ENCODE measurements at places on chromosomes 13 and 19.
A peak's percentile ranks its signal among the peaks of the same experiment; 100 is the strongest.

DNA sequence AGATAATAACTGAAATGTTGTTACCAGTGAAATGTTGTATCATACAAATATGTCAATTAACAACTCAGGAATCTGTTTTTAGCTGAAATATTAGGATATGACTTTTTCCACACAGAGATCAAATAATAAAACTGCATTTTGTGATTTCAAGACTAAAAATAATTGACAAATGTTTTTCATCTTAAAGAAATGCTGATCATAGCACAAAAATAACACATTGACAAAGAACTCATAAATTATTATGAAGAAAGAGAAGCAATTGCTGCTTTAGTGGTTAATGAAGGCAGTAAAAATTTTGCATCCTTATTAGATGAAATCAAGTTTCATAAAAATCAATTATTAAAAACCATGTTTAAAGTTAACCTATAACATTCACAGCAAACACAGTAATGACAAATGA lies 1417.3 kb downstream of the OLFM4 start:
- DNase-seq: no peak

DNA sequence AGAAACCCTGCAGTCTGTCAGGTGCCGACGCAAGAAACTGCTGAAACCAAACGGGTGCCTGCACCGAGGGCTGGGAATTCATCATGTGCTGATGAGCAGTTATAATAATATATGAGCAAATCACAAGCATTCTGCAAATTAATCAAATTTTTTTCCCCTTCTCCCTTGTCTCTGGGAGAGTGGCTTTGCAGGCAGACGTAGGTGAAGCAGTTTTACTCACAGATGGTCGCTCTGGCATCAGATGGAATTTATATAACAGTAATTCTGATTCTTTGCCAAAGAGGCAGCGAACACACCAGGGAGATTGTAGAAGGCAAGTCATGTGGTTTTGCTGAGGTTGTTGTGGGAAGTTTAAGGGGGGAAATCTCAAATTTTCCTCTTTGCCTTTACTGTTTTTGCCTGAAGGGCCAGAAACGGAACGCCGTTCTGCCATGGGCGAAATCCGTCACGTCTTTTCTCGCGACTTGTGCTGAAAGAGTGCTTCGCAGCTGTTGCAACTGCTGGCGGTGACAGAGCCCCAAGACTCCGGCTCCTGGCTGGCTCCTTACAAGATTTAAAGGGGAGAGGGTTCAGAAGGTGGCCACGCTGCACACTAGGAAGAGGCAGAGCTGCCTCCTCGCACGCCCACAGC lies 320.1 kb downstream of the ZNF536 start:
- DNase-seq: no peak

- no peak for DNase-seq
Measured at GRCh38 chr19:41248895-41249294, 15.3 kb upstream of the HNRNPUL1 start.

DNA sequence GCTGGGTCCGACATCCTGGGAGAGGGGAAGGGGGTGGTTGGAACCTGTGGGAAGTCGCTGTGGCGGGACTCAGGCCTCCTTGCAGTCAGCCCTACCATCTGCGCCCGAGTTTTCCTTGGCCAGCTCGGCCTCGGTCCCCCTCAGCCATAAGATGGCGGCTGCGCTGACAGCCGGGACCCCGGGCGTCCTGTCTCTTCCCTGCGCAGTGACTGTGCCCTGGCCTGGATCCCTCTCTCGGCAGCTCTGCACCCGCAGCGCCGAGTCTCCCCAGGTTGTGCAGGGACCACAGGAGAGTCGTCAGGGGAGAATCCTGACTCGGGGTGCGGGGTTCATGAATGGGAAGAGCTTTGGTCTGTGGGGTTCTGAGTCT lies 345 bp downstream of the ZNF257 start:
- DNase-seq: peak; percentile 3

- no peak for DNase-seq
Measured at GRCh38 chr13:89695343-89696257, 1651.9 kb upstream of the MIR17HG start.

- no peak for DNase-seq
Measured at GRCh38 chr13:33279414-33280278, 5.9 kb downstream of the STARD13 start.

DNA sequence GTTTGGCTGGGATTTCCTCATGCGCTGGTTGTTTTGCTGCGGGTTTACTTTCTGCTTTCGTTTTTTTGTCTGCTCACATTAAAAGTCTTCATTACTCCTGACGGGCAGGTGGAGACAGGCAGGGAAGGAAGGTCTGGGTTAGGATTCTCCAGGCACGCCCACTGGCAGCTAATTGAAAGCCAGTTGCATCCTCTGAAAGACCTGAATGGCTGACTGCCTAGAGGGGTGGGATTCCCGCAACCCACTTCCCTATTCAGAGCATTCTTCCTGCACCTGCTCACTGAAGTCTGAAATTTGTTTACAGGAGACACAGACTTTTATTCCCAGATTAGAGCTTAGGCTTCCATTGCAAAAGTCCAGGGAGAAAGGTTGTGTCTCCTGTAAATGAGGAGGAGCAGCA lies 172.0 kb downstream of the UQCRFS1 start:
- no peak for DNase-seq

DNA sequence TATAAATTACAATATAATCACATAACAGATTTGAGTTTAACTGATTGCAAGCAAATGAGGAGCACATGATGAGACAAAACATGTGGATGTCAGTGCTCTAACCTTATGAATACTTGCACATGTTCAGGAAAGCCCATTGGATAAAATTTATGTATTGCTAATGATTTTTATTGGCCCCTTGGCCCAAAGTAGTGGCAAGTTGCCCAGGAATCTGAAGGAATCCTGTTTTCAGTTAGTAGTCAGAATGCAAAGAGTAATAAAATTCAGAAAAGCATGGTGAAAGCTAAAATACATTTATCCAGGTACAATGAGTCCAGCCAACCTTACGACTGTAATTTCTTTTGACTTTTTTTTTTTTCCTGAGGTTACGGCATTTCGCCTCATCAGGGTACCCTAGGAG lies 1539.4 kb downstream of the EFNB2 start:
- DNase-seq: no peak

DNA sequence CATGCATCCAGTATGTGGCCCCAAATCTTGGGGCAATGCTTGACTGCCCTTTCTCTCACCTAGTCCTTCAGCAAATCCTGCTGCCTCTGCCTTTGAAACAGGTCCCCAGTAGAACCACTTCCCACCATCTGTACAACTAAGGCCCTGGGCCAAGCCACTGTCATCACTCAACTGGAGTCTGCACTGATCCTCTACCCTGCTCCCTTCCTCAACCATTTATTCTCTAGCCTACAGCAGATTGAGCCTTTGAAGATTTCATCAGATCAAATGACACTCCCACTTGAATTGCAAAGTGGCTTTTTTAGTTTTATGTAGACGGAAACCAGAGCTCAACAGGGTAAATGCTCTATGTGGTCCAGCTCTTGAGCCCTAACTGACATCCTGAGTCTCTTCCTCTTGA lies 43.5 kb downstream of the ATP8A2 start:
- no peak for DNase-seq

DNA sequence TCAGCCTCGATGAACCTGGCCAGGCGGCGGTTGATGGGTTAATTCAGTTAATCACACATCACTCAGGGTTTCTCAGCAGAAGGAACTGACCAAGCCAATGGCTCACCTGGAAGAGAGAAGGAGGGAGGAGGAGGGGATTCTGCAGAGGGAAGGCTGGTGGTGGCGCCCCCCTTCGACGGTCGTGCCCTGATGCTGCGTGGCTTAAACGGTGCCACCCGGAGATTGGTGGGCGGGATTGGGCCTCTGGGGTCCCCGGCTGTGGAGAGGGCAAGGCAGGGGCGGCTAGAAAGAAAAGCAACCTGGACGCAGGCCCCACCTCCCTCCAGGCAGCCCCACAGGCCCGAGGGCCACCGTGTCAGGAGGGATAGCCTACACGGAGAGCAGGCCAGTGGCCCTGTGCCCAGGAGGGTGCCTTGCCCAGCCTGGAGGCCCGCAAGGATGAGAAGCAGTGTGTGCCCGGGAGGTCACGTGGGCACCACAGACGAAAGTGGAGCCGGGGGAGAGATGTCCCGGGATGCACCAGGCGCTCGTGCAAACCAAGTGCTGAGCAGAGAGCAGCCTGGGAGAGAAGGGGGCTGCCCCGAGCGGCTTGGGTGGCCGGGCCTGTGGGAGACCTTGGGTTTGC lies 16.0 kb downstream of the CSNK1G2 start:
- DNase-seq: no peak

GRCh38 chr13:83829810-83830209 lies 52.5 kb downstream of the SLITRK1 start:
- no peak for DNase-seq

- DNase-seq: no peak
Measured at GRCh38 chr13:110509971-110510786, 51.3 kb downstream of the RAB20 start.

GRCh38 chr13:29923554-29924481 lies 73.4 kb upstream of the UBL3 start:
- peak; percentile 74 for DNase-seq

GRCh38 chr19:54253331-54254194 lies 3.5 kb downstream of the LILRB5 start:
- no peak for DNase-seq

- DNase-seq: no peak
Measured at GRCh38 chr19:34960103-34960805, 3.8 kb downstream of the ZNF792 start.

GRCh38 chr19:33203529-33203928 lies 9.4 kb downstream of the LRP3 start:
- no peak for DNase-seq

GRCh38 chr13:103973740-103974139 lies 907.5 kb upstream of the SLC10A2 start:
- no peak for DNase-seq

DNA sequence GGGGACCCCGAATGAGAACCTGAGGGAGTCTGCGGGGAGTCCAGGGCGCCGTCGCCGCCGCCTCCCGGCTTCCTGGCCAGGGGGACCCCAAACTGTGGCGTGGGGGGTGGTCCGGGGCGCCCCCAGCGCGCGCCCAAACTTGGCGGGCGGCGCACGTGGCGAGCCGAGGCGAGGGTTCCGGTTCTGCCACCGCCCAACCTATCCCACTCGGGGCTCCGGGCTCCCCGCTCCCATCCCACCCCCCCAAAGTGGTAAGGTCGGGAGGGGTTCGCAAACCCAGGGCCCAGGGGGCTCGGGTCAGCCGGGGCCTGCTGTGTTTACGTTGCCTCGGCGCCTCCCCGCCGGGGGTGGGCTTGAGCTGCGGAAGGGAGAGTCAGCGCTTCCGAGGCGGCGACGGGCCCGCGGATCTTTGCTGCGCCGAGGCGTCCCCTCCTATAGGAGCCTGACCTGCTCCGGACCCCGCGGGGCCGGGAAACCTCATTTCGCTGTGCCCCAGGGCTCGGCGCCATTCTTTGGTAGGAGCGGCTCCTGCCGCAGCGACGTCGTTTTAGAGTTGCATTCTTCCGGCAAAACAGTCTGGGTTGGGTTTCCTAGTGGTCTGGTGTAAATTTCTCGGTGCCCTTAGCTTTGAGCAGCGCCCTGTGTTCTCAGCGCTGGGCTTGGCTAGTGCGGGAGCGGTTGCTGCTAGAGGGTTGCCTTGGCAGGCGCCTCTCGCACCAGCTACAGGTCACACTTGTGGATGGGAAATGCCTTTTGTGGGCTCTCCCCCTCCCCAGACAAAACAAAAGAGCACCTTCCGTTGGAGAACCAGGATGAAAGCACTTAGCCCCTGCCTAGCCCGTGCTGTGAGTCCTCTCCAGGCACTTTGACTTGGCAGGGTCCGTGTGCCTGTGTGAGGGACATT lies 1.2 kb downstream of the DAZAP1 start:
- peak; percentile 53 for DNase-seq

GRCh38 chr19:38710928-38711725 lies 33.1 kb downstream of the CAPN12 start:
- DNase-seq: no peak

DNA sequence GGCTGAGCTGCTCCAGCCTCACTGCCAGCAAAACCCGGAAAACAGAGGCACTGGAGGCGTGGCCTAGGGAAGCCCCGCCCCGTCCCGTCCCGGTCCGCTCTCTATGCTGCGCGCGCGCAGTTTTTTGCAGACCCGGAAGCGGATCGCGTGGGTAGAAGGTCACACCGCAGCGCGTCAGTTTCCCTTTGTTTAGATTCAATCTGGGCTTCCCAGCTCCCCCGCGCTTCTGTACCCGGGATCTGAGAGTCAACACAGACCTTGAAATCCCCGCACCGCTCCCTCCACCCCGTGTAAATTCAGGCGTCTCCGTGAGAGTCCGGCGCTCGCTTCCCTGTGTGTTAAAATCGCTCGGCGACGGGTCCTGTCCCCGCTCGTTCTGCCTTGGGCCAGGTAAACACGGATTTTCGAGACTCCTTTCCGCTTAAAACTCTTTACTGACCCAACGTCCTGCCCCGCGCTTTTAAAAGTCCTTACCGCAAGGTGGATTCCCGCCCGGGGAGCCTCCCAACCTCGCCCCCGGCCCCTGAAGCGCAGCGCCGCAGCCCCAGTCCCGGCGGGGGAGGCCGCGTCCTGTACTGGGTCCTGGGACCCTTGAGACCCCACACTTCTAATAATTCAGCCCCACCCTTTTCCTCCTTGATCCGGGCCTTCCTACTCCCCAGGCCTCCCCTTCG lies at the start of gene ZNF610:
Gene ZNF610, plus strand, starts transcription at position 127 of the 674 bp plus-strand sequence. CDS start 12,930 bp downstream, outside the sequence.
- peak; percentile 77 for DNase-seq

DNA sequence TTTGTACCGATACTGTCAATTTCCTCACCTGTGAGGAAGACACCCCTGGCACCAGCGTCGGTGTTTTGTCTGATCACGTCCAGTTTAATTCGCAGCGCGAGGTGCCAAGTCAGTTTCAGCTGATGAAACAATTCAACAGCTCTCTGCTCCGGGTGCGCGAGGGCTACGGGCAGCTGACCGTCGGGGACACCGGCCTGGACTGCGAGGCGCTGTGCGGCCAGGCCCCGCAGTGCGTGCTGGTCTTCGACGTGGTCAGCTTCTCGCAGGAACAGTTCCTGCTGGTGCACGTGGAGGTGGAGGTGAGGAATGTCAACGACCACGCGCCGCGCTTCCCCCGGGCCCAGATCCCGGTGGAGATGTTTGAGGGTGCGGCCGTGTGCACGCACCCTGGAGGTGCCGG lies 171.5 kb downstream of the OLFM4 start:
- DNase-seq: no peak

- DNase-seq: no peak
Measured at GRCh38 chr19:30806311-30806710, 434.1 kb downstream of the ZNF536 start.

DNA sequence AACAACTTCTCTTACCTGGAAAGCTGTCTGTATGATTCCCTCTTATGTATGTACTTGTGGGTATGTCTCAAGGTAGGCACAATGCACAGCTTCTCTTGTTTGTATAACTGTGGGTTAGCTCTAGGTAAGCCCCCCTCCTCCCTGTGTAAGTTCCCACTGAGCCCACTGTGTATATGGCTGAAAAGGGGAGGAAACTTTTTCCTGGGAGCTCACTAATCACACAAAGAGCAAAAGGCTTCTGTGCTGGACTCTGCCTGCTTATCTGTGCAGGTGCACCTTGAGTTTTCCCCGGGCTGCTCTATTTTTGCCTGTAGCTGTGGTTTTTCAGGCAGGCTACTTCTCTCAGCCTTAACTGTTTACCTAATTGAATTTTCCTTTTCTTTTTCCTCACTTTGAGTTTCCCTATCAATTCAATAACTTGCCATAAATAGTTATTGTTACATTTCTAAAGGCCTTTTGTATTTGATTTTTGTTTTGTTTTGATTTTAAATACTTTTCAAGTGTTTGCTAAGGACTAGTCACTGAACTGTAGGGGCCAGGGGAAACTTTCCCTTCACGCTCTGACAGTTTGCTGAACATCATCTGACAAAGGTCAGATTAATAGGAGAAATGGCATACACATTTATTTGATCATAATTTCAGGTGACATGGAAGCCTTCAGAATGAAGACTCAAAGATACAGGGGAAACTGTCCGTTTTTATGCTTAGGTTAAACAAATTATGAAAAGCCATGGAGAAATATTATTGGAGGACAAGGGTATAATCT lies 423.5 kb upstream of the ATXN8OS start:
- no peak for DNase-seq

All from CD8-positive, alpha-beta T cell (primary cell).